Activated CD8-positive, alpha-beta memory T cell treated with anti-CD3 and anti-CD28 coated beads for 1 hour (primary cell): ENCODE measurements at places on chromosomes 16 and 17.
A peak's percentile ranks its signal among the peaks of the same experiment; 100 is the strongest.

DNA sequence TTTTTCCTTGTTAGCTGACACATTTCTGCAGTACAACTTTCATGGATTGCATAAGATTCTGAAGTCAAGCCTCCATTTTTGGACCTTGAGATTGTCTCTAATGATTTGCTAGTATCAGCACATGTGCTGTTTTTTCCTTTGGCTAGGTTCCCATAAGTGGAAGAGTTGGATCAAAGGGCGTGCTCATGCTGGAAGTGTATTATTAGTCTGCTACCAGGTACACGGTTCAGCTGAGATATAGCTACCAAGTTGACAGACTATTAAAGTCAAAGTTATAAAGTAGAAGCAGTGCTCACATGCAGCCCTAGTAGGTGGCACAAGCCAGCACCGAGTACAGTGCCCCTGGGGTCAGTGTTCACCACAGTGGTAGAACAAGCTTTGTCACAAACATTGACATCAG, 3.2 kb downstream of the FAHD1 start:
- DNase-seq, result no peak

DNA sequence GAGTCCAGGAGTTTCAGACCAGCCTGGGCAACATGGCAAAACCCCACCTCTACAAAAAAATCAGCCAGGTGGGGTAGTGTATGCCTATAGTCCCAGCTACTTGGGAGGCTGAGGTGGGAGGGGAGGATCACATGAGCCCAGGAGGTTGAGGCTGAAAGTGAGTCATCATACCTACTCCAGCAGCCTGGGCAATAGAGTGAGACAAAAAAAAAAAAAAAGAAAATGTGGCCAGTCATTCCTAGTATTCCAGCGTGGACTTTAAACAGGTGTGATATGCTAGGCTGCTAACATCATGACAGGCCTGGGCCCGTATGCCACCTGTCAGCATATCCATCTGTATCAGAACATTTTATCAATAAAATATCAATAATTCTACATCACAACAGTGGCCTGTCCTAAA, 143.3 kb downstream of the AATF start:
- no peak for DNase-seq

GRCh38 chr16:1351582-1352362, at the start of the genes GNPTG and TSR3:
Gene GNPTG (plus strand): TSS chr16:1351931. CDS start chr16:1351966, 35 bp downstream.
Gene TSR3 (minus strand): TSS chr16:1351878. CDS start chr16:1351804, 74 bp downstream.
- DNase-seq, result peak; percentile 46

GRCh38 chr16:53898993-53899392, 195.0 kb downstream of the FTO start:
- DNase-seq, result no peak

DNA sequence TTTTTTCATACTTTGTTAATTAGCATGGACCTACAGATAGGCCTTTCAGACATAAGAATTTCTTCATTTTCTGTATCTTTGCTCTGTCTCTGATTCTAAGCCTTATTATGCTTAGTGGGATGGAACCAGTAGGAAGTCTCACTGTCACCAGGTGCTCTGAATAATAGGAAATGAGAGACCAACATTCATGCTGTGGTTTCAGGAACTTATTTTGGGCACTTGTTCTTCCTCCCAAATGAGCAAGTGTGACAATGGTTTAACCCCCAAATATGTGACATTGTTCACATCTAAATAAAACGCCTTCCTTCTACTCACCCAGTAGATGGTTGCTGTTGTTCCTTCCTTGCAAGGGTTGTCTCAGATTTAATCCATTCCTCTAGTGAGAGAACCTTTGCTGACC, 100.2 kb downstream of the SYCE1L start:
- no peak for DNase-seq

DNA sequence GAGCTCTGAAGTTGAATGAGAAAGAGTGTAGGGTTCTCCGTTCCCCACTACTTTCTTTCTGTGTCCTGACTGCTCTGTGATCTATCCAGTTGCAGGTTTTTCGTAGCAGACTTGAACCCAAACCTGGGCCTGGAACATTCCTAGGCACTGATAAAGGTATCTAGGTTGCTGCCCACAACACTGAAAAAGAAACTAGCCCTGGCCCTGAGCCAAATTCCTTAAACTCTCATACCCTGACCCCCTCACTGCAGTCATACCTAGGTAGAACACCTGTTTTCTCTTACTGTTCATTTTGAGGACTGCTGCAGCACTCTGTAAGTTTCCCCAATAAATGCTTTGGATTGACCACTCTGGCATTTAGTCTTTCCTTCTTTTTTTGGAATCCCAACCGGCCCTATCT, 5.4 kb downstream of the HYDIN start:
- DNase-seq, result no peak

DNA sequence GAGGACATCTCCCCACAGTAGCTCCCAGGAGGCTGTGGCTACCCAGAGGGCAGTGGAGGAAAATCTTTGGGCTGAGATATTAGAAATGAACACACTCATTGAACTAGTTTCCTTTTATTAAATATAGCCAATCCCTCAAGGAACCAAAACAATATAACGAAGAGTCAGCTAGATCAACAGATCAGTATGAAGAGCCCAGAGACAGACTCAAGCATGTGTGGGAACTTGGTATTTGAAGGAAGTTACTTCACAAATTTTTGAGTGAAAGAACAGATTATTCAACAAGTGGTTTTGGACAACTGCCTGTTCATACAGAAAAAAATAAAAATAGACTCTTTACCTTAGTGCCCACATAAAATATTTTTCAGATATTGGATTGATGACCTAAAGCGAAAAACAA, 183.6 kb upstream of the PMFBP1 start:
- DNase-seq, result no peak

DNA sequence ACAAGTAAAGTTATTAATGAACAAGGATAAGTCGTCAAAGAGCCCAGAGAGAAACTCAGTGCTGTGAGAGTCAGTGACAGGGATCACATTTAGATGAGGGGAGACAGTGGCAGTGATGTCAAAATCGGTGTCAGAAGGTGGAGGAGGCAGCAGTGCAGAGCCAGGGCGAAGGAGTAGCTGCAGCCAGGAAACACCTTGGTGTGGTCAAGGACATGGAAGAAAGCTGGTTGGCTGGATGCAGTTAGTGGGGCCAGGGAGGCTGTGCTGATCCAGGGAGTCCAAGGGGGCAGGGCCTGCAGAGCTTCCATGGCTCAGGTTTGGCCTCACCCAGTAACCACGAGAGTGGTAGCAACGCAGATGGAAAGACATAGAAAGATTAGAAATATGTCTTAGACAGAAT, 50.7 kb upstream of the ADORA2B start:
- DNase-seq, result no peak

DNA sequence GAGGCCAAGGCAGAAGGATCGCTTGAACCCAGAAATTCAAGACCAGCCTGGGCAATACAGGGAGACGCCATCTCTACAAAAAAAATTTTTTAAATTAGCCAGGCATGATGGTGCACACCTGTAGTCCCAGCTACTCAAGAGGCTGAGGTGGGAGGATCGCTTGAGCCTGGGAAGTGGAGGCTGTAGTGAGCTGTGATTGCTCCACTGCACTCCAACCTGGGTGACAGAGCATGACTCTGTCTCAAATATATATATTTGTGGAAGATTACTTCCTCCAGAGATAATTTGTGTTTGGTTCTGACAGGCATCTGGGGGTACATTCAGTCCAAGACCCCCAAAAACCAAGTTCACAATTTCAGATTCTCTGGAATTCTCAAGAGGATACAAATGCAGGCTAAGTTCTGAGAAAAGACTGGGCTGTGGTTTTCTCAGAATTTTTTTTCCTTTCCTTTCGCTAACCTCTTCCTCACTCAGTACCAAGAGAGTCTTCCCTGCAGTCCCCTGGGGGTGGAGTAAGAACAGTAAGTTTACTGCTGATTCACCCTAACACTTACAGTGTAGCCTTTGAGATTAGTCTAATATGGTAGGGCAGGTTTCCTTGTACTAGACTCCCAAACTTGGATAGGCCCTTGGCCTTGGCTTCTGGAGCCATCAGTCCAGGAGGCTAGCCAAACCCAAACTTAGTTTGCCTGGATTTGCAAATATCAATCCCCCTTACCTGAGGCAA, 15.1 kb downstream of the GSDMB start:
- DNase-seq, result no peak

DNA sequence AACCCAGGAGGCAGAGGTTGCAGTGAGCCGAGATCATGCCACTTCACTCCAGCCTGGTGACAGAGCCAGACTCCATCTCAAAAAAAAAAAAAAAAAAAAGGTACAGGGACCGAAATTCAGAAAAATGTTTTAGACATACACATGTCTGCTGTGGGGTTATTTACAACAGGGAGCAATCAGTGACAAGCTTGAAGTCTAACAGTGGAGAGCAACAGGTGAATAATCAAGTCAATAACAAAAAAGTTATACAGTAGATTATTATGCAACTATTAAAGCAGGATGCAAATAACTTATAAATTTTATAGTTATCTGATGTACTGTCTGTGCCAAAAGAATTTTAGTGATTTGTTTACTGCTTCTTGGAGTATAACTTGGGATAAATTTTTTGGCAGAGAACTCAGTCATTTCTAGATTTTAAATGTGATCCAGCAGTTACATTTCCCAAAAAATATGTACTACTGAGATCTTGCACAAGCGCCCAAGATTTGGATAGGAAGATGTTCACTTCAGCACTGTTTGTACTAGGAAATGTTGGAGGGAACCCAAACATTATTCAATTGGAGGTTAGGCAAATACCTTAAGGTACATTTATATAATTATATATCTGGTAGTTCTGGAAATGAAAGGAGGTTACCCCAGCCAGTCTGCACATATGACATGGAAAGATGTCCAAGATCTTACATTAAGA, 34.1 kb downstream of the EEF2K start:
- no peak for DNase-seq

- DNase-seq, result no peak
These were observed 58.4 kb downstream of the TMEM100 start for GRCh38 chr17:55664287-55664686.

GRCh38 chr17:50256826-50257618, 17.2 kb upstream of the TMEM92 start:
- no peak for DNase-seq

GRCh38 chr16:83402967-83403366, 404.8 kb upstream of the HSBP1 start:
- DNase-seq, result no peak

- no peak for DNase-seq
These were observed 4.1 kb downstream of the SLC7A6OS start for GRCh38 chr16:68306633-68307032.

GRCh38 chr17:47905221-47905733, 9.2 kb downstream of the SP2 start:
- no peak for DNase-seq

DNA sequence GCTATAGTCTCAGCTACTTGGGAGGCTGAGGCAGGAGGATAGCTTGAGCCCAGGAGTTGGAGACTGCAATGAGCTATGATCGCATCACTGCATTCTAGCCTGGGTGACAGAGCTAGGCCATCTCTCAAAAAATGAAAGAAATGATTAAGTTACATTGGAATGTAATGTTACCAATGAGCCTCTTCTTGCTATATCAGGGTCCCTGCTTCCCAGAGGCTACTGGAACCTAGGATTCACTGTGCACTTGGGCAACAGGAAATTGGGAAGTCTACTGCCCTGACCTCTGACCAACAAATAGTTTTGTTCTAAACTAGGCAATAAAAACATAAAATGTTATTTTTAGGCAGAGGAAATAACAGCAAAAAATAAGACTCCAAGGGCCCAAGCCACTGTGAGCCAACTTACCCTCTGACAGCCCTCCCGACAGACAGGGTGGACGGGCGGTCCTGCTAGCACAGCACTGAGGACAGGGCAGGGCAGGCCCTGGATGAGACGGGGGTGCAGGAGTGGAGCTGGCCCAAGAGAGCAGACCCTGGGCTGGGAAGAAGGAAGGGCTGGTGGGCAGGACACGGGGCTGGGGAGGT, 27.5 kb downstream of the NSMCE1 start:
- DNase-seq, result no peak

DNA sequence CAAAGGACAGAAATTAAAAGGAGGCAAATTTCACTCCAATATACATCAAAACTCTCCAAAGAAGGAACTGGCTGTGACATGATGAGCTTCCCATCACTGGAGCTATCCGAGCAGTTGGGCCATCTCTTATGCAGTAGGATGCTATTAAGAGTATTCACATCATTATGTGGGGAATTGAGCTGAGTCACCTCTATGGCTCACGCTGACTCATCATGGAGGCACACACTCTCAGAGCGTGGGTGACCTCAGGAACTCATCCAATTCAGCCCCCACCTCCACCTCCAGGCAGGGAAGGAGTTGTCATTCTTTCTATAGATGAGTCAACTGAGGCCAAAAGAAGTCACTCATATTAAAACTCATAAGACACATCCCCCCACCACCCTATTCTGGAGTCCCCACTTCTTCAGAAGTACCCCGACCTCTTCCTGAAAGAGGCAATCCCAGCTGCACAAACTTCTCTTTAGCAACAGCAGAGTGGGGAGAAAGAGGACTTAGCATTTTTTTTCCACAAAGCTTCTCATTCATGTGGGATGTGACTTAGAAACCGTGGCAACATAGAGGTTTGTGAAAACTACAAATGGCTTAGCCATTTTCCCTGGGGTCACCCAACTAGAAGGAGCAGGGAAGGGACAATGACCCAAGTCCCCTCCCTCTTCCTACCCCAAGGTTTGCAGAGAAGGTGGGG, 32.5 kb downstream of the ABCC12 start:
- DNase-seq, result no peak

DNA sequence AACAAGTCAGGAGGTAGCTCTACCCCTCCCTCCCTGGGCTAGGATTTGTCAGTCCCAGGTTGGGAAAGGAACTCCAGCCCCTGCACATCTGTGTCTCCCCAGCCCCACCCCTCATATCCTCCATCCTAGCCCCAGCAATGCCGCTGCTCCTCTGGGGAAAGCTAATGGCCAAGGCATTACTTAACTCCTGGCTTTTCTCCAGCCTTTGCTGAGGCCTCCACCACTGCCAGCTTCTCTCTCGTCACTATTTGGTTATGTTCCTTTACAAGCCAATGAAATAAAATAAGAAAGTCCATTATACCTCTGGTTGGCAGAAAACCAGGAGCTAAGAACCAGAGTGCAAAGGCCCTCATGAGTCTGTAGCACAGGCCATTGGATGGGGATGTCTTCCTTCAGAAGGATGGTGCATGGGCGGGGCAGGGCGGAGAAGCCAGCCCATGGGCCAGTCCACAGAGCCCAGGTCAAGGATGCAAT, 171.0 kb downstream of the CCDC182 start:
- DNase-seq, result no peak

DNA sequence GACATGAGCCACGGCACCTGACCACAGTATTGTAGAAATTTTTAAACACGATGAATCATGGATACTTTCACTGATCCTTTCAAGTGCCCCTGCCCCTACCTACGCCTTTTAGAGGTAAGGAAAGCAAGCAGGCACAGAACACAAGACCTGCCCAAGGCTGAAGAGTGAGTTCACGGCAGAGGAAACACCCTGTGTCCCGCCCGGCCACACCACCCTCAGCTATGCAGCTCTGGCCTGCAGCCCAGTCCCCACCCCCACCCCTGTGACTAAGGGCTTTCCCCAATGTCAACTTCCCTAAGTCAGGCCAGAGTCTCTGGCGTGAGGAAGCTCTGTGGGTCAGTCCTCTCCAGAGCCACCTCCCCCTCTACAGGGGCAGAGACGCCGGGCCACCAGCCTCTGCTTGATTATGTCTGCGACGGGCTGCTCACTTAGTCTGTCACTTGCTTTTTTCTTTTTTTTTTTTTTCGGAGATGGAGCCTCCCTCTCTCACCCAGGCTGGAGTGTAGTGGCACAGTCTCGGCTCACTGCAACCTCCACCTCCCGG, 8.4 kb downstream of the SLC16A5 start:
- no peak for DNase-seq
